Body of pancreas (tissue), 4 donors: ENCODE measurements at places on chromosomes 7 and 10. TPM values are rescaled to one million over a fixed set of nuclear protein-coding genes. Genes with fewer than 3 reads are reported as not detected.
A peak's percentile ranks its signal among the peaks of the same experiment; 100 is the strongest.

PTTG1IP2 gene
- not detected for total RNA-seq

GRCh38 chr7:8507566-8507965 lies 74.2 kb downstream of the NXPH1 start:
- no peak overlapping the region for H3K27ac ChIP-seq
- no peaks in the 10 kb centered on the region for H3K27me3 ChIP-seq
- no peak overlapping the region for H3K4me3 ChIP-seq
- DNase-seq: no peak
- no peaks in the 10 kb centered on the region for H3K4me1 ChIP-seq

FFAR4 gene
- 2.3 TPM for total RNA-seq

- H3K36me3 ChIP-seq: no peaks in the 10 kb centered on the region
- H3K4me3 ChIP-seq: no peak overlapping the region
- peaks cover 62% of the 10 kb centered on the region for H3K4me1 ChIP-seq
- H3K27me3 ChIP-seq: no peaks in the 10 kb centered on the region
Measured at GRCh38 chr7:372932-373791, 83.2 kb downstream of the FOXL3 start.

DNAJC2 gene
- total RNA-seq: 14.3 TPM

DNA sequence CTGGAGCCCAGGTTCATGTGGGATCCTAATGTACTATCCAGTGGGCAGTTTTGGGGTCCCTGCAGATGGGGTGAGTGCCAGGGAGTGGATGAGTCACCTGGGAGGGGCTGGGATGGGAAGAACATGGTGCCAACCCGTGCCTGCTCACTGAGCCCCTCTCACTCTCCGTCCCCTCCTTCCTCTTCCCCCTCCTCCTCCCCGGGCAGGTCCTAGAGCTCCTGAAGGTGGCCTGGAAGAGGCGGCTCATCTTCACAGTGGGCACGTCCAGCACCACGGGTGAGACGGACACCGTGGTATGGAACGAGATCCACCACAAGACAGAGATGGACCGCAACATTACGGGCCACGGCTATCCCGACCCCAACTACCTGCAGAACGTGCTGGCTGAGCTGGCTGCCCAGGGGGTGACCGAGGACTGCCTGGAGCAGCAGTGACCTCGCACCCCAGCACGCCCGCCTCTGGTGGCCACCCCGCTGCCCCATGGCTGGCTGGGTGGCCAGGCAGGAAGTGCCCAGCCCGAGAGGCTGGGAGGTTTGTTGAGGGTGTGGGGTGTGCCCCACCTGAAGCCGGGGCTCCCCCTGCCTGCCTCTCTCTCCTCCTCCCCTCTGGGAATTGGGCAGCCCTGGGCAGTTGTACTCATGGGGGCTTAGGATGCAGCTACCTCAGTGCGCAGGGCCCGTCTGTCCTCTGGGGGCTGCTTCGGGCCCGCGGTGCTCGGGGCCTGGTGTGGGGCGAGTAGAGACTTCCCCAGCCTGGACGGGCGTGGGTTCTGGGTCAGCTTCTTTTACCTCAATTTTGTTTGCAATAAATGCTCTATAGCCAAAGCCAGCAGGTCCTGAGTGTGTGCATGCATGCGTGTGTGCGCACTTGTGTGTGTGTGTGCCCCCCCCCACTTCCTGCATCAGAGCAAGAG lies 4.9 kb upstream of the UPK3B start:
- H3K4me3 ChIP-seq: no peak overlapping the region
- no peak for DNase-seq
- no peak overlapping the region for H3K27ac ChIP-seq
- H3K4me1 ChIP-seq: peaks cover 6% of the 10 kb centered on the region
- no peaks in the 10 kb centered on the region for H3K27me3 ChIP-seq

DNA sequence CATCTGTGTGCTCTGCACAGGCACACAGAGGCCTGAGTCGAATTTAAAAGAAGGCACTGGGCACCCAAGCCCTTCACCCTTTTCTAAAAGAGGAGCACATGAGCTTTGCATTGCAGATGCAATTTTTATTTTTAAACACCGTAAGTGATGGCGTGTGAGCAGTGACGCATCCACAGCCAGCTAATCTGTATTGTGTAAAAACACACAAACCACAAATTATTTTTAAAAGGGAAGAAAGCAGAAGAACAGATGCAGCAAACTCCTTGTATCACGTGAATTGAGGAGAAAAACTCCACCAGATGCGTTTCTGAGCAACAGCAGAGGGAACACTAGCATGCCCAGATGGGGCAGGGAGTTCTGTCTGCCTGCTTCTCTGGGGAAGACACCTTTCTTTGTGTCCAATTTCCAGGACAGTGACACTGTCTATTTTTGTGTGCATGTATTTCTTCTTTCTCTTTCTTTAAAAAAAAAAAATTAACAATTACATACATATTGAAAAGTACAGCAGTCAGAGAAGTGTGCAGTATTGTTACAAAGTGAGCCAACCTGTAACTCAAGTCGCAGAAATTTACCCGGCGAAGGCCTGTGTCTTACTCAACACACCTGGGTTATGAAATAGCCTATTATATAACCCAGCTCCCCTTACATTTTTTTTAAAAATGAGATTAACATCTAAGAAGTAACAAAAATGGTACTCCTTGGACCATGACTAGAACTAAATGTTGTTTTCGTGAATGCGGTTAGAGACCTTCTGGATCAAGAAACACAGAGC lies 39.2 kb downstream of the EEPD1 start:
- no peaks in the 10 kb centered on the region for H3K36me3 ChIP-seq
- H3K4me3 ChIP-seq: no peak overlapping the region
- no peaks in the 10 kb centered on the region for H3K27me3 ChIP-seq
- peak overlapping the region; percentile 36 for H3K27ac ChIP-seq
- no peak for DNase-seq
- peaks cover 10% of the 10 kb centered on the region for H3K4me1 ChIP-seq

GRCh38 chr7:140876519-140877248 lies 48.0 kb downstream of the BRAF start:
- no peak overlapping the region for H3K4me3 ChIP-seq
- peaks cover 11% of the 10 kb centered on the region for H3K4me1 ChIP-seq
- no peak for DNase-seq
- H3K27ac ChIP-seq: no peak overlapping the region
- no peaks in the 10 kb centered on the region for H3K36me3 ChIP-seq
